CD8-positive, alpha-beta T cell (primary cell): ENCODE measurements at places on chromosomes 4 and X. TPM values are rescaled to one million over a fixed set of nuclear protein-coding genes. Genes with fewer than 3 reads are reported as not detected.

The CTAG2 gene
- total RNA-seq: not detected

The SPANXC gene
- not detected for total RNA-seq

The GYG2 gene
- total RNA-seq: not detected

The PGAM4 gene
- not detected for total RNA-seq
